Fibroblast of villous mesenchyme (primary cell): ENCODE measurements at places on chromosomes 1 and 21.
A peak's percentile ranks its signal among the peaks of the same experiment; 100 is the strongest.

- no peak for DNase-seq
These were observed 36.8 kb upstream of the PKN2 start for GRCh38 chr1:88647249-88647645.

DNA sequence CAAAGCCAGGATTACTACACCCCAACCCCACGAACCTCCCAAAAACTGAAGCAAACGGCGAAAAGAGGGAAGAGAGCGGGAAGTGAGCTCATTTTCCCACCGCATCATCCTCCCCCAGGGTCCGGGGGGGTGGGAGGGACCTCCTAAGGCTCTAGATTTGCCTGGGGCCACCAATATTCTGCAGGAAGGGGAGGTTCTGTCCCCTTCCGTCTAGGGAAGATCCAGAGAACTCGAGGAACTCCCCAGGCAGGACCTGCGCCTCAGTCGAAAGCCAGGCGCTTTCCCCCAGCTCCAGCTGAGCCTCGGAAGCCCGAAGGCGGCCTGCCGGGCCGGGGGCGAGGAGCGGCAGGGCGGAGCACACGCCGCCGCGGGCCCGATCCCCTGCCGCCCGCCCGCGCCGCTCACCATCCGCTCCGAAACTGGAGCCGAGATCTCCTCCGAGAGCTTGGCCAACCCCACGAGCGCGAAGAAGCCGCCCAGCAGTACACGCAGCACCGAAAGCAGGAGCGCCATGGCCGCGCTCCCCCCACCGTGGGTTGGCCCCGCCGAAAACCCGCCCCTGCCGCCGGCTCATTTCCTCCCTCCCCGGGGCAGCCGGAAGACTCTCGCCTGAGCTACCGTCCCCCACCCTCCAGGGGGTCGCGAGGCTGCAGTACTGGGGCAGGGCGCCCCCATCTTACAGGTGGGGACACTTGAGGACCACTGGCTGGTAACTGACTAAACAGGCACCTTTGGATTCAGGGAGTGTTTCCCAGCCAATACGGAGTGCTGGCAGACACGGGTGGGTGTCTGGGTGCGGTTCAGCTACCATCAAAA, at the start of gene TMEM35B:
TSS of gene TMEM35B (minus strand) at position 555 of the 816 bp plus-strand sequence. CDS start at position 513, 42 bp downstream.
- DNase-seq: peak; percentile 41

DNA sequence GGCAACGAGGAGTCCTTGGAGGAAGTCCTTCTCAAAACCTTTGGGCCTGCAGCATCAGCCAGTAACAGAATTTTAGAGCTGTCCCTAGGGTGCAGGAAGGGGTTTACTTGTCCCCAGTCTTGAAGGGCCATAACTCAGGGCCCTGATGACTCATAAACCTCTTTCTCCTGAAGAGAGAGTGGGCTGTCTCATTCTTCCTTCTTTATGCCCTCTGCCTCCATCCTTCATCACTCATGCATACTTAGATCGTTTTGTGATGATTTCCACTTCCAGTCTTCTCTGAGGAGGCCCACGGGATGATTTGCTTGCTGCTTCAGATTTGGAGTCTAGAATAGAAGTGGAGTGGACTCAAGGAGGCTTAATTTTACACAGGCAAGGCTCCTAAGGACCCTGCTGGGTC, 60.2 kb downstream of the NDUFS5 start:
- no peak for DNase-seq

- no peak for DNase-seq
These were observed 51.8 kb upstream of the LYST start for GRCh38 chr1:235918465-235918864.

DNA sequence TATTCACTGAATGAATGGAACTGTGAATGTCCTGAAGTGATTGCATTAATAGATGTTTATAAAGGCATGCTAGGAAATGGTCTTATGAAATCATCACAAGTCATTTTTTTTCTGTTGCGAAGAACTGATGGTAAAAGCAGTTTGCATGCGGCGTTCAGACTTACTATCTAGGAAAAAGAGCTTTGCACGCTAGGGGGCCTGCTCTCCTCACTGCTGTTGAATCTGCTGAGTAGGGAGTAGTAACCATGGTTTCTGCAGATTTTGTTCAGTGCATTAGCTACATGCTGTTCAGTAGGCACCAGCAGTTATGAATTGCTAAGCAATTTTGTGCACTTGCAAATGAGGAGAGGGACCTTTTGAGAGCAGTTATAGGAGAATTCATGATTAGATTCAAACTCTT, 57.9 kb downstream of the CENPF start:
- peak; percentile 91 for DNase-seq
